Stimulated activated CD4-positive, alpha-beta T cell treated with anti-CD3 and anti-CD28 coated beads, Interleukin-2, amount 100 ng/mL, for 24 hours (primary cell): ENCODE measurements at places on chromosomes 6 and 20.

DNA sequence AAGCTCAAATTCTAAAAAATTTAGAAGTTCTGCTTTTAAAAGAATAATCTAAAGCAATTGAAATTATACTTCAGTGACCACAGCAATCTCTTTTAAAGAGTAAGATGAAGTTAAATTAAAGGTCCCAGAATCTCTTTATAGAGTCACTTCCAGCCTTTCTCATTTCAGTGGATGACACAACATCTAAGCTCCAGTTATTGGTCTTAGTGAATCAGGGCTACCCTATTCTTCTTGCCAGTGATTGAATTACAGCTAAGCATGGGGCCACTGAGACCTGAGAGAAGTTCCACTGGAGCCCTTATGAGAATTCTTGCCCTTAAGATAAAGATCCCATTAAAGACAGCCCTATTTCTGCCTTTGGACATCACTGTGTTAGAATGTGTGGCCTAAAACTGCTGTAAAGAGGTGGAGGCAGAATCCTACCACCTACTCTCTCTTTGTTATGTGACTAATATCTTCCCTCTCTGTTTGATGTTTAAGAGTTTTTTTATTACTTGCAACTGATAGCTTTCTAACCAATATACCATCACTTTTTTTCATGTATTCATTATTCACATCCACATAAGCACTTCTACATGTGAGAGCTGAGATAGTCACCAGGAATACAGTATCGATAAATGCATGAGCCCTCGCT, 128.6 kb downstream of the UNC5CL start:
- DNase-seq: no peak

GRCh38 chr6:76861403-76861802, 601.9 kb downstream of the HTR1B start:
- no peak for DNase-seq

- DNase-seq: no peak
Measured at GRCh38 chr6:14278006-14278405, 160.4 kb downstream of the CD83 start.

GRCh38 chr6:91812596-91813274, 1225.9 kb upstream of the MAP3K7 start:
- DNase-seq: no peak

- DNase-seq: no peak
Measured at GRCh38 chr6:100665041-100665380, 200.3 kb upstream of the SIM1 start.

DNA sequence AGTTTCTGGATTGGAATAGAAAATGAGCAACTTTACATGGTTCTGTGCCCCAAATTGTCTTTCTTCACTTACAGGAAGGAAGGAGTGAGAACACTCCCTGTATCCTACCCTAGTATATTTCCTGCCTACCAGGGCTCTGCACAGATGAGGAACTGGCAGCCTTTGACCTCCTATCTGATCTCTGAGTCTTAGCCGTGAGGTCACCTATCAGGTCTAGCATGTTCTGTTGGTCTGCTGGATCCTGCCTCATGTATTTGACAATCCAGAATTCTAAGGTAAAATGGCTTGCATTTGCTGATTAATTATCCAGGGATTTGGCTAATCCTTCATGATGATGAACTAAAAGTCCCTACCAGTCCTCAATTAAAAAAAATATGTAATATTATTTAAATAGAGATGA, 35.0 kb upstream of the TRAM2 start:
- no peak for DNase-seq

DNA sequence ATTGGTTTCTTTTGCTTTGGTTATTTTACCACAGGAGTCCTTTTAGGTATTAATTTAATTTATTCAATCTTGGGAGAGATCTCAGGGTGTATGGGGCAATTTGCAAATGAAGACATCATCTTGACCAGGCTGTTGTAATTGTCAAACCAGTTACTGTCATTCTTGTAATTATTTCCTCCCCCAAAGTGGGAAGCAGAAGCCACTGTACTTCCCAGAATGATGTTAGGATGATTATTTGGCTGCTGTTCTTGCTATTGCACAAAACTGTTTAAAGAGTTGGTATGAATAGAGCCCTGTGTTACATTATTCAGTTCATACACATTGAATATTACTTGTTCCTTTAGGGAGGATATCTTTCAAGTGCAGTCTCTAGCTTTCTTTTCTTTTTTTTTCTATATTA, 1.7 kb downstream of the TAAR6 start:
- DNase-seq: no peak

- no peak for DNase-seq
Measured at GRCh38 chr6:121858986-121859385, 423.5 kb downstream of the GJA1 start.

- no peak for DNase-seq
Measured at GRCh38 chr6:39804466-39805065, 12.4 kb downstream of the DAAM2 start.

DNA sequence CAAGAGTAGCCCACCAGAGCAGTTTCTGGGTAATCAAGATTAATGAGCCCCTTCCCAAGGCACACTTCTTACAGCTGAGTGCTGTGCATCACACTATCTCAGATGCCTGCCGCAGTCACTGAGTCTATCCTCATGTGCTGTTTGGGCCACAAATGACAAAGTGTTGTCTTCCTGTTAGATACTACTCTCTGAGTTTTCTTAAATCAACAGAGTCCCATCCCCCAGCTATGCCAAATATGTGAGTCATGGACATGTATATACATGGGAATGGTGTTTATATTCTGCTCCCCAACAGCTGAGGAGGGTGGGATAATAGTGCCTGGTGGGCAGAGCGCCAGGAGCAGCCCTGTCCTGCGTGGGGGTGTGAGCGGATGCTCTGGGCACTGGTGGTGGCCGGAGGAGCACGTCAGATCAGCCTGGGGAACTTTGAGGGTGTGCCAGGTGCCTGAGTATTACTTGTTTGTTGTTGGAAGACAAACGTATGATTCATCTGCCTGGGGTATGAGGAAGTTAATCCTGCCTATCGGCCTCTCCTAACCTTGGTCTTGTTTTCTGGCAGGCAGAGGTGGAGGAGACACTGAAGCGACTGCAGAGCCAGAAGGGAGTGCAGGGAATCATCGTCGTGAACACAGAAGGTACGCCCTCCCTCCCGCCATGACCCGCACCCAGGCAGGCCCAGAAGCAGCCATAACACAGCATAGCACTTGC, 9.6 kb downstream of the DYNLRB1 start:
- DNase-seq: no peak

- DNase-seq: no peak
Measured at GRCh38 chr20:49570828-49571552, 3.1 kb upstream of the PTGIS start.

GRCh38 chr6:32088487-32089049, 20.6 kb downstream of the TNXB start:
- no peak for DNase-seq
